ENCODE measurements at places on chromosomes 12 and 14.

GRCh38 chr12:130832561-130833209, 6.4 kb downstream of the STX2 start:
- no peak for DNase-seq

DNA sequence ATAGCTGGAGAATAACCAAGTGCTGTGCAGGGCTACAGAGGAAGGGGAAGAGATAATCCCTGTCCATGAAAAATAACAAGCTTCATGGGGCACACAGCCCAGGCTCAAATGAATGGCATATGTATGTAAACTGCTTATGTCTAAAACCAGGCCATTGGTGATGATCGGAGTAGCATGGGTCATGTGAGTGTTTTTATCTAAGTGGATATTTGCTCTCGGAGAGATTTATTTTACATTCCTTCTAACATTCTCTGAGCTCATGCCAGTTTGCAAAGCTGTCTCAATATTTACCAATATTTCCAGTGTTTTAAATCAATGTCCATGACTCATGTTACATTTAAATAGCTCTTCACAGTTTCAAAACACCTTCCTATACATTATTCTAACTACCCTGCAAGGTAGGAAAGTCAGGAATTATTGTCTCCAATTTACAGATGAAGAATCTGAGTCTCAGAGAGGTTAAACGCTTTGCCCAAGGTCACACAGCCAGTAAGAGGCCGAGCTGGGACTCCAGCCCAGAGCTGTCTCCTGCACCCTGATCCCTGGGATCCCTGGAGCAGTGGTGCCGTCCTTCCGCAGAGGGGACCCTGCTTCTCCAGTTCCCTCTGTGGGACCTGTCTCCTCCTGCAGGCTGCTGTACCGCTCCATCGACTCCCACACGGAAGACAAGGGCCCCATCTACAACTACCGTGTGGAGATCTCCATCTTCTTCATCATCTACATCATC, 186.7 kb upstream of the FKBP4 start:
- DNase-seq = no peak

DNA sequence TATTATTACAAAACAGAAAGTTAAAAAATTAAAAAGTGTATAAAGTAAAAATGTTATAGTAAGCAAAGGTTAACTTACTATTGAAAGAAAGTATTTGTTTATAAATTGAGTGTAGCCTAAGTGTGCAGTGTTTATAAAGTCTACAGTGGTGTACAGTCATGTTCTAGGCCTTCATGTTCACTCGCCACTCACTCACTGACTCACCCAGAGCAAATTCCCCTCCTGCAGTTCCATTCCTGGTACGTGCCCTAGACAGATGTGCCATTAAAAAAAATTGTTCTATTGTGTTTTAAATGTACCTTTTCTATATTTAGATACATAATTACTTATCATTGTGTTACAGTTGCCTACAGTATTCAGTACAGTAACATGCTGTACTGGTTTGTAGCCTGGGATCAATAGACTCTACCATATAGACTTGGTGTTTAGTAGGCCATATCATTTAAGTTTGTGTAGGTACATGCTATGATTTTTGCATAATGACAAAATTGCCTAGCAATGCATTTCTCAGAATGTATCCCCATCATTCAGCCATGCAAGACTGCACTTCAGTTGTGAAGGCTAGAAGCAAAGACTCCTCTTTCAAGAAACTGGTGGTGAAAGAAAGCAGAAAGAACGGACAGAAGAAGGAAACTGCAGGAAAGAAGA, 100.6 kb downstream of the DACT1 start:
- no peak for DNase-seq

DNA sequence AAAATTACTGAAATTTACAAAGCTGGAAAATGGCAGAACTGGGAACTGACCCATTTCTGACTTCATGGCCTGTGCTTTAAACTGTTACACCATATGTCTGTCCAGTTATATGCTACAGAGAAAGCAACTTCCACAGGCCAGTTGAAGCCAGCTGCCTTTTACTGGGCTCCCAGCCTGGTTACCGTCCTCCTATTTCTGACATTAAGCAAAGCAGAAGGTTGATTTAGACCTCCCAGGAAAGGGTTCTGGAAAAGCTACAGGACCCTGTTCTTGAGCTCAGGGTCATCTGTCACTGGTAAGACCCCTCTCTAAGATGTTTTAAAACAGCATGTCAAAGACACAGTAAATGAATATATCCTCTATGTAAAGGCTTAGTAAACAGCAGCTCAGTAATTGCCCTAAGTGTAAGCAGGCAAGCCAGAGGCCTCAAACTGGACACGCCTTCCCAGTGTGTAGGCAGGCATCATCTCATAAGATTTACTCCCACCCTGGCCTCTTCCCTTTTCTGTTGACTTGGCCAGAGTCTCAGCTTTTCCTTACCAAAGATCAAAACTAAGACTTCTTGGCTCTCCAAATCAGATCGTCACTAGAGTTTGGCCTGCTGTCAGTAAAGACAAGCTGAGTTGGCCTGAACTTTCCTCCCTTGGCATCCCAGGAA, 55.4 kb upstream of the RNU6-8 start:
- DNase-seq = no peak

- DNase-seq = no peak
These were observed 13.3 kb upstream of the OTOGL start for GRCh38 chr12:80086025-80086424.

DNA sequence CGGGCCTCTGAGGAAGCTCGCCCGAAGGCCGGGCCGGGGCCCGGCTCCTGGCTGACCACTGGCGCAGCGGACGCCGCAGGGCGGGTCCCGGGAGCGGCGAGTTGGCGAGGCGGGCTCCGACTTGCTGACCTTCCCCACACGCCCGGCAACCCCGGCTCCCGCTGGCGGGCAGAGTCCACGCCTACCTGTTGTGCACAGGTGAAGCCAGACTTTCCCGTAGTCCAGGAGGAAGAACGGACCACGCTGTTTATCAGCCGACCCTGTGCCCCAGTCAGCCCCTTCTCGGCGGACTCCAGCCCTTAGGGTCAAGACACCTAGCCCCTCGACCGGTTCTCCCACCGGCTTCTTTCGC, 407 bp downstream of the HEATR5A start:
- DNase-seq = no peak

- DNase-seq = no peak
These were observed 1.9 kb downstream of the ATXN2 start for GRCh38 chr12:111596985-111597830.

DNA sequence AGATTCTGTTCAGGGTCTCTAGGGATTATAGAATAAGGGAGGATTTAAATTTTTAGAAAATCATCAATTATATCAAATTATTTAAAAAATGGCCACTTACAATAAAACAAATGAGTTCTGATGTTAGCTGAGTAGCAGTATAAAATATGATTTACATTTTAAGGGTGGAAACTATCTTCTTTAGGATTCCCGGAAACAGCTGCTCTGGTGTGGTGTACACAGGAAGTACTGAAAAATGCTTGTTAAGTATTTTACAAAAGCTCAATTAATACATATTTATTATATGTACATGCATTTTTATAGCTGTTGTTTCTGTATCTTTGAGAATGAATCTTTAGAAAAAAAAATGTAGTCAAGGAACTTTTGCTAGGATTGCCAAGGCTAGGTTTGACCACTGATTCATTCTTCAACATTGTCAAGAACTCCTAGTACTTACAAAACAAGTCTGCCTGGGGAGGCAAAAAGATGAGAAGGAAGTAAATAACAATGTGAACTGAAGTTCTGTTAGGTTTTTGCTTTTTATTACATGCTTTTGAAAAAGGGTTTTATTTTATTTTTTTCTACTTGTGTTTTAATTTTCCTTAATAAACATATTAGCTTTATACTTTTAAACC, 48.0 kb downstream of the ARF6 start:
- DNase-seq = no peak

- DNase-seq = no peak
These were observed 135.1 kb downstream of the RBM19 start for GRCh38 chr12:113831016-113831415.

GRCh38 chr12:94623161-94623920, 27.0 kb downstream of the TMCC3 start:
- DNase-seq = no peak

DNA sequence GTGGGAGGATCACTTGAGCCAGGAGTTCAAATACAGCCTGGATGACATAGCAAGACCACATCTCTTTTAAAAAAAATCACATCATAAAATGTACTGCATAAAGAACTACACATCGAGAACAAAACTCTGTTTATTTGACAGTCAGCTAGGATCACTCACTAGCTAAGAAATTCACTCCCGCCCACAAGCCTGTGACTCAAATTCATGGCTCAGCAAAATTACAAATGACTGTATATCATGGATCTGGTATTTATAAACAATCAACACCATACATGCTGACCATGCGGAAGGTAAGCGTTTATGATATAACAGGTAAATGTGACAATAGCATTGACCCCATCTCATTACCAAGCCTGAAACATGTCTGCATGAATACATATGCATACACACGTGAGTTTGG, 206.5 kb downstream of the EFCAB11 start:
- no peak for DNase-seq

- peak; percentile 4 for DNase-seq
These were observed 187.7 kb downstream of the GALC start for GRCh38 chr14:87805315-87805723.

DNA sequence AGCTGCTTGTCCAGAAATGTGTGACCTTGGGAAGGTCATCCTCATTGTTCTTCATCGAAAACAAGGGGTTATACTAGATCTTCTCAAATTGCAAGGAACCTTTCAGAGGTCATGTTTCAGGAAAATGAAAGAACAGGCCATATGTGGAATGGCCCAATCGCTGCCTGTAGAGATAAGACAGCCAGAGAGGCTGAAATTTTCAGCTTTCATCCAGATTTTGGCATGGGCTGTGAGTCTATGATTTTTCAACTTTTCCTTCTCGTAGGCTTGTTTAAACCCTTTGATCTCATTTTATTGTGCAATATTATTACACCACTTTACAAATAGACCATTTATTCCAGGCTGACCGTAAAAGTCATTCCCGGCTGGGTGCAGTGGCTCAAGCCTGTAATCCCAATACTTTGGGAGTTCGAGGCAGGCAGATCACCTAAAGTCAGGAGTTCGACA, 17.1 kb upstream of the ATXN2 start:
- DNase-seq = no peak

DNA sequence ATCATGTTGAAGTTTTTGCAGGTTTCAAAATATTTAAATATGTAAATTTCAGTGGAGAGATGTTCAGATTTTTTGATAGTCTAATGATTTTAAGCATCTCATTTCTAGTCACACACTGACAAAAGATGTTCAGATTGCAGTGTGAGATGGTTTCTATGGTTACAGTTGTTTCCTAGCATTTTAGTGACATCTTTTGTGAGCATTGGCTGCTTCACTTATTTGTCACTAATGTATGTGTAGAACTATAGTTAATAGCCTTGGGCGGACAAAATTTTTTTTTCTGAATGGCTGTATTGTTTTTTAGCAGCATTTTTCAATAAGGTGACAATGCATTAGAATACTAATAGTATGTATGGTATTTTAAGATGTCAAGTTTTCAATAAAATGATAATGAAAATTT, 315.6 kb upstream of the PRKD1 start:
- no peak for DNase-seq

DNA sequence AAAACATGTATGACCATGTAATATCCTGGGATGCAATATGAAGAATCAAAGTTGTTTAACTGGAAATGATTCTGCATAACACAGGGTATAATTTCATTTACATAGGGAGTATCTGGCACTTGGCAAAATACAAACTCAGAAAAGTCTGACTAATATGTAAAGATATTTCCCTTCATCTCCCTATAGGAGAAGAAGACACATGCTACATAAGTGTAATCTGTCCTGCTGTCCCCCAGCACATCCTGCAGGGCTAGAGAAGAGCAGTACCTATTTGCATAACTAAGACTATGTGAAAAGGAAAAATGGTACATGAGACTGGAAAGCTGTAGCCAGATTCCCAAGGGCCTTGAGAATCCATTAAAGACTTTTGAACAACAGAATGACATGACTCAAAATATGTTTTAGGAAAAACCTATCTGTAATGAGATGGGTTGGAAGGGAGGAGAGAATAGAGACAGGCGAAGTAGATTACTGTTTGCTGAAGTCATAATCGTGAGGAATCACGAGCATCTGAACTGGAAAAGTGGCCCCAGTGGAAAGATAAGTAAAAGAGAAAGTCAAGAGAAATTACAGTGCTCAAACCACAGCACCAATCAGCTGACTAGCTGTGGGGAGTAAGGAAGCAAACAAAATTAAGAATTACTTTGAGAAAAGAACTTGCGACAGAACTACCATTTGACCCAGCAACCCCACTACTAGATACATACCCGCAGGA, 155.1 kb upstream of the HMGA2 start:
- DNase-seq = no peak

GRCh38 chr14:26191123-26191522, 406.7 kb downstream of the NOVA1 start:
- no peak for DNase-seq

- no peak for DNase-seq
These were observed 5.5 kb upstream of the PSMA6 start for GRCh38 chr14:35286707-35287106.

- no peak for DNase-seq
These were observed 37.3 kb downstream of the CCDC85C start for GRCh38 chr14:99566390-99567354.

- no peak for DNase-seq
These were observed 239.0 kb downstream of the CPNE8 start for GRCh38 chr12:38666425-38666824.

DNA sequence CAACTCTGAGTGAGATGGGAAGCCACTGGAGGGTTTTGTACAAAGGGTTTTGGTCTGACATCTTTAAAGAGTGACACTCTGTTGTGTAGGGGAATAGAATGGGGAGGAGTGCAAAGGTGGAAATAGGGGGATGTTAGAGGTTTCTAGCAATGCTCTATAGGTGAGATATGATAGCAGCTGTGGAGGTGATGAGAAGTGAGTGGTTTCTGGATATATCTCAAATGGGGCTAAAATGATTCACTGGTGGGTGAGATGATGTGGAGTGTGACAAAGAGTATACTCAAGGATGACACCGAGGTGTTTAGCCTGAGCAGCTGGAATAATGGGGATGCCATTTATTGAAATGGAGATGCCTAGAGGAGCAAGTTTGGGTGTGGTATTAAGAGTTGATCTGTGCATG, 426.4 kb downstream of the PCNX1 start:
- DNase-seq = no peak

- no peak for DNase-seq
These were observed 31.4 kb downstream of the DCP1B start for GRCh38 chr12:1972856-1973317.

- no peak for DNase-seq
These were observed 172.2 kb downstream of the PTPRO start for GRCh38 chr12:15494329-15495046.

- no peak for DNase-seq
These were observed 42.6 kb upstream of the SYCP3 start for GRCh38 chr12:101781834-101782233.

GRCh38 chr12:4725057-4725456, 4.9 kb downstream of the GALNT8 start:
- no peak for DNase-seq

DNA sequence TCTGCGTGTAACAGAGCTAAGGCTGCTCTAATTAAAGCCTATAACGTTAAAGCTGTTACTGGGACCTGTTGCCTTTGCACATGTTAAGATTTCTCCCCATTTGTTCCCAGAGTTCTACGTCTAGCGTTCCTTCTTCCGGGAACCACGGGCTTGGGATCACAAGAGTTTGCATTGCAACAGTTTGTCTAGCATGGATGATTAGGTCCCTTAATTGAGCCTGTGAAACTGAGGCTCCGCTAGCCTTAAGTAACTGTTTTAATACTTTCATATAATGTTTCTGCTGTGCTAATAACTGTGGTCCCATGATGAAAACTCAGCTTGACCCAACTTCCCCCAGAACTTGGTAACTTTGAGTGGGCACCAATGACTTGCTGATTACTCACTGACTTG, 16.7 kb upstream of the LYZ start:
- DNase-seq = no peak

All from activated T-helper 1 cell treated with Interleukin-2 at 50 U/mL for 16 hours (primary cell).